ENCODE measurements at places on chromosomes 5 and 9. TPM values are rescaled to one million over a fixed set of nuclear protein-coding genes. Genes with fewer than 3 reads are reported as not detected.
A peak's percentile ranks its signal among the peaks of the same experiment; 100 is the strongest.

Gene TAF11L10
- not detected for total RNA-seq

GRCh38 chr5:10595672-10596309 lies 31.9 kb downstream of the ANKRD33B start:
- peak; percentile 93 for DNase-seq
- H3K4me3 ChIP-seq, result 0 out of 2 replicates have a peak overlapping the region, but pooled peaks have one; percentile 5
- H3K27ac ChIP-seq, result peak overlapping the region; percentile 83
- no peaks in the 10 kb centered on the region for H3K36me3 ChIP-seq
- H3K27me3 ChIP-seq, result no peaks in the 10 kb centered on the region
- peaks cover 56% of the 10 kb centered on the region for H3K4me1 ChIP-seq

DNA sequence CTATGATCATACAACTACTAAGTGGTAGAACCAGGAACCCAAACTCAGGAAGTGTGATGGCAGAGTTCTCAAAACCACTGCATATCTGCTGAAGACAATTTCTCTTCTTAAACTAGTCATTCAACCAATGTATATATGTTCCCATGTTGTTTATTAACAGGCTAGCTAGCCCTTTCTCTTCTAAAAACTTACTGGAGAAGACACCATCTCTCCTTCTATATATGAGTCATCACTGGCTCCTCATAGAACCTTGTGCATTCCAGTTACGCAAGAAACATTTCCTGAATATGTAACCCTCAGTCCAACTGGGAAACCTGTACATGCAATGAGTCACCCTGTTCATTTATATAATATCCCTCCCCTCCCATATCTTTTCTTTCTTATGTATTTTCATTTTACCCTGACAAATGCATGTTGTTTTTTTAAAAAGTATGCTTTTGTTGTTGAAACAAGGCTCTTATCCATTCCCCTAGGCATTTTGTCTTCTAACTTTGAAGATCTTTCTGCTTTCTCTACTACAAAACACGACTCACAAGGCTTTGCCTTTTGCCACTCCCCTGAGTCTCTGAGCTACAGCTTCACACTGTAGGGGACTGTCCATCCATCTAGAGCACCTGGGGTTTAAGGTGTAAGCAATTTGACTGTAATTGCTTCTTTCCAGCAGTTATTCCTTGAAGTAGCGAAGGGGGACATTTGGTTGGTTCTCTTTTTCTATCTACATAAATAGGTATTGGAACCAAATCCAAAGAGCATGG lies 119.5 kb downstream of the ANXA1 start:
- H3K4me3 ChIP-seq, result no peak overlapping the region
- H3K27ac ChIP-seq, result peak overlapping the region; percentile 43
- no peaks in the 10 kb centered on the region for H3K36me3 ChIP-seq
- H3K27me3 ChIP-seq, result no peaks in the 10 kb centered on the region
- DNase-seq, result peak; percentile 25

- no peak for DNase-seq
- no peaks in the 10 kb centered on the region for H3K27me3 ChIP-seq
These were observed 5.5 kb upstream of the SMIM32 start for GRCh38 chr5:136198453-136198852.
